Stimulated activated CD8-positive, alpha-beta memory T cell treated with anti-CD3 and anti-CD28 coated beads, Interleukin-12 subunit alpha, Interleukin-12 subunit beta, amount 100 ng/mL, for 4 hours (primary cell): ENCODE measurements at places on chromosomes 2 and 18.

- DNase-seq: no peak
Observed at GRCh38 chr2:62192811-62193210, 3.1 kb upstream of the B3GNT2 start.

GRCh38 chr18:31680831-31681568, 3.4 kb downstream of the B4GALT6 start:
- DNase-seq: no peak

DNA sequence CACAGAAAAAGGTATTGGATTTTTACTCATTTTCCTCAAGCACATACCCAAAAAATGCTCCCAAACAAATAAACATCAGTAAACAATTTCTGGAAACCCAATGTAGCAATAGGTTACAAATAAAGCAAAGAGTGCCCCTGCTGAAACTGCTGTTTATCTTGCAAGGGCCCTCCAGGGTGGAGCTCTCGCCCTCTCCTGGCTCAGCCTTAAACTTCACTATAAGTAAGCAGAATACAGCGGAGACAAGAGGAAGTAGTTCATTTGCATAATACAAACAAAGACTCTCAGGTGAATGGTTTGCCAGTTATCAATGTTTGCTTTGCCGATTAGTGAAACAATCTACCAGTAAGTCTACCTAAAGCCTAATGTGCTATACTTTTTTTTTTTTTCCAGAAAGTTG, 437.6 kb downstream of the DLGAP1 start:
- no peak for DNase-seq

DNA sequence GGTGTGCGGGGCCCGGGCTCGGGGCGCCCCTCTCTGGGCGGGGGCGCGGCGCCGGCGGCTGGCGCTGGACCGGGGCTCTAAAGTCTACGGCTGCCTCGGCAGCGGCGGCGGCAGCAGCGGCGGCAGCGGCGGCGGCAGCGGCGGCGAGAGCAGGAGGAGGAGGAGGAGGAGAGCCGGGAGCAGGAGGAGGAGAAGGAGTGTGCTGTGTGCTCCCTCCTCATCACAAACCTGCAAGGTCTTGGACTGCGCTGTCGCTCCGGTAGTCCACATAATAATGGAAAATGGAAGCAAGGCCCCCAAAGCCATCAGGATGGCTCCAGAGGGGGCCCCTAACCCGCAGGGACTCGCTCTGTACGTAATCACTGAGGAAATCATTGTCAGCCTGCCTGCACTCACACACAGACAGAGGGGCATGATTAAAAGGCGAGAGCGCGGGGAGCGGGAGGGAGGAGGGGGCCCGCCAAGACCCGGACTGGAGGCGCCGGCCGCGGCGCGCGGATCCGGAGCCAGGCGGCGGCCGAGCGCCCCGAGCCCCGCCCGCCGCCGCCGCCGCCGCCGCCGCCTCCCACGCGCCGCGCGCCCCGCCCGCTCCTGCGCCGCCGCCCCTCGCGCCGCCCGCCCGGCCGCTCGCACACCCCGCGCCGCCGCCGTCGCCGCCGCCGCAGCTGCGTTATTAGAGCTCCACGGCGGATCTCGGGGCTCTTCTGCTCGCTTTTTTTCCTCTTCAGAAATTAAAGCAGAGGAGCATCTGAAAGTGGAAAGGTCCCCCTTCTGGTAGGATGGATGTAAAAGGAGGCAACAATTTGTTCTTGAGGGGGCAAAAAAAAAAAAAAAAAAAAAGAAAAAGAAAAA, at the start of gene ZNF521:
ZNF521 (minus strand) TSS at position 390 of the 852 bp plus-strand sequence. CDS start 1,220 bp downstream, outside the sequence.
- peak; percentile 19 for DNase-seq

DNA sequence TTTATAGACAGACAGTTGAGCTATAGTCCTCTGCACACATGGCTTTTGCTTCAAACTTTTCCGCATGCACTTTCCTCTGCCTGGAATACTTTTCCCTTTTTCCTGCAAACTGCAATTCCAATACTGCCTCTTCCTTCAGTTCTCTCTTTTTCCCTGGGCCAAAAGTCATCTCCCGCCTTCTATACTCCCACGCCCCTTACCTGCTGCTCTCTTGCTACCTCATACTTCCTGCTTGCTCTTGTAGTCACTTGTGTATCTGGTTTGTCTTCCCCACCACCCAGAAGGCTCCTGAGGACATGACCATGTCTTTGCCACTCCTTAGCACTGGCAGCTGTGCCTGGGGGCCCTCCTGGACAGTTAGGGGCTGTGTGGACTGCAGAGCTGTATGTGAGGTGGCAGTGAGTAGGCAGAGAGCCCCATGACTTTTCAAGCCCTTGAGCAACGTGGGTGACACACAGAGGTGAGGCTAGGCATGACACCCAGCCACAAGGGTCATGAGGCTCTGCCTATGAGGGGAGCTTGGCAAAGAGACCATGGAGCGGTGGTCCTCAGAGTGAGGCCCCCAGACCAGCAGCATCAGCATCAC, 23.2 kb downstream of the SPEG start:
- DNase-seq: no peak

- no peak for DNase-seq
Observed at GRCh38 chr2:74131901-74132300, 15.8 kb downstream of the BOLA3 start.

DNA sequence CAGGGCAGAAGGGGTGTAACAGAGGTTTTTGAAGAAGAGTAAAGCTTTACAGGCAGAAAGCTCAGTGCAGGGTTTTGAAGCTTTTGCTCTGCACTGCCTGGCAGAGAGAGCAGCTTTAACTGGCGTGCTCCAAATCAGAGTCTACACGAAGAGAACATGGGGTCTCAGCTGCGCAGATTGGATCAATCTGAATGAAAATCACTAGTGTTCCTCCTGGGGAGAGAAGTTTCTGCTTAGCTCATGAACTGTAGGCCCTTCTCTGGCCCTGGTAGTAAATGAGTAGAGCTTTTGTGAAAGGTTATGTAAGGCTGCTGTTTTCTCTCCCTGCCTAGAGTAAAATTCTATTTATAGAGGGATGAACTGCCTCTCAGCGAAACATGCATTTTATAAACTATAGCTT, 13.6 kb downstream of the DCC start:
- DNase-seq: no peak
